ENCODE measurements at places on chromosomes 5 and 9.
A peak's percentile ranks its signal among the peaks of the same experiment; 100 is the strongest.

GRCh38 chr9:708551-709432, 132.7 kb upstream of the DMRT1 start:
- peak overlapping the region; percentile 93 for H3K27ac ChIP-seq
- peak overlapping the region; percentile 68 for H3K4me3 ChIP-seq
- DNase-seq: peak; percentile 44
- peaks cover 64% of the 10 kb centered on the region for H3K4me1 ChIP-seq

DNA sequence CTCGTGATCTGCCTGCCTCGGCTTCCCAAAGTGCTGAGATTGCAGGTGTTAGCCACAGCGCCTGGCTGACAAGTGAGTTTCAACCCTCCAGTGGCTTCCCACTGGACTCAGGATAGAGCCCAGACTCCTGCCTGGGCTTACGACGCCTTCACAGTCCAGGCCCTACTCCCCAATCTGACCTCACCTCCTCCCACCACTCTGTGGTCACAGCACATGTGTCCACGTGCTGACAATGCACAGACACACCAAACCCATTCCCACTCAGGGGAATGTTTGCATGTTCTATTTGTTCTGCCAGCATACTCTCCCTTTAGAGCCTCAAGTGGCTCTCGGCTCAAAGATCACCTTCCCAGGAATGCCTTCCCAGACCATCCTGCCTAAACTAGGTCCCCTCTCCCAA, 31.1 kb upstream of the TRIM14 start:
- H3K27ac ChIP-seq: no peak overlapping the region
- no peak for DNase-seq
- H3K4me1 ChIP-seq: peaks cover 19% of the 10 kb centered on the region
- H3K4me3 ChIP-seq: no peak overlapping the region

- H3K36me3 ChIP-seq: no peaks in the 10 kb centered on the region
- no peak overlapping the region for H3K4me3 ChIP-seq
- H3K27ac ChIP-seq: no peak overlapping the region
- no peaks in the 10 kb centered on the region for H3K27me3 ChIP-seq
Observed at GRCh38 chr5:107067395-107067794, 603.3 kb downstream of the EFNA5 start.

DNA sequence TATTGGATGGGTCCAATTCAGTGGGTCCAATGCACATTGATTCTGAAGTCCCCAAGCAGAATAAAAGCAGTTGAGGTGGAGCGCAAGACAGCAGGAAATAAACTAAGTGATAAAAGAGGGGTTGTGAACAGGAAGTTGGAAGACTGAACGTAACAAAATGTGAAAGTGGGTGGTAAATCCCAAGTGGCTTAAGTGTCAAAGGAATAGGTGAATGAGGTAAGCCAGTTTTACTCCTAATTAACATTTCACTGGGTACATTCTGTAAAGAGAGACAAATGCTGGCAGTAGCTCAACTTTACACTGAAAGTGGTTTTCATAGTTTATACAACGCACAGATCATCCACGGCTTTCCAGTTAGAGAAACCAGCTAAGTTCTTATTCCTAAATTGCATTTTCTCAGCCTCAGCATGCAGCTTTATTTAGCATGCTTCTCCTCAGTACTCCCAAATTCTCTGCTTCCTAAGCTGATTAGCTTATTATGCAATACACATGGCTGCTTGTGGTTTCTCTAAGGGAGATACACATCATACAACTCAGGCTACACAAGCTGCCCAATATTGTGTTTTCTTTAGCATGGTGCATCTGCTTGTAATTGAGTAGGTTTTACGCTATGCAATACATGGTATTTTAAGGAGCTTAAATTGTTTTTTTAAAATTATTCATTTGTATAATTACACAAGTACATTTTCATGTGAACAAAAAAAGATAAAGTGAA, 34.2 kb upstream of the HSD17B4 start:
- no peak for DNase-seq
- H3K27ac ChIP-seq: no peak overlapping the region
- no peaks in the 10 kb centered on the region for H3K36me3 ChIP-seq

- H3K27ac ChIP-seq: no peak overlapping the region
- no peaks in the 10 kb centered on the region for H3K27me3 ChIP-seq
- H3K4me3 ChIP-seq: no peak overlapping the region
- no peaks in the 10 kb centered on the region for H3K36me3 ChIP-seq
- no peak for DNase-seq
- H3K4me1 ChIP-seq: no peaks in the 10 kb centered on the region
Observed at GRCh38 chr9:13735181-13735580, 455.7 kb upstream of the MPDZ start.
